ENCODE measurements at places on chromosomes 5 and 9.

DNA sequence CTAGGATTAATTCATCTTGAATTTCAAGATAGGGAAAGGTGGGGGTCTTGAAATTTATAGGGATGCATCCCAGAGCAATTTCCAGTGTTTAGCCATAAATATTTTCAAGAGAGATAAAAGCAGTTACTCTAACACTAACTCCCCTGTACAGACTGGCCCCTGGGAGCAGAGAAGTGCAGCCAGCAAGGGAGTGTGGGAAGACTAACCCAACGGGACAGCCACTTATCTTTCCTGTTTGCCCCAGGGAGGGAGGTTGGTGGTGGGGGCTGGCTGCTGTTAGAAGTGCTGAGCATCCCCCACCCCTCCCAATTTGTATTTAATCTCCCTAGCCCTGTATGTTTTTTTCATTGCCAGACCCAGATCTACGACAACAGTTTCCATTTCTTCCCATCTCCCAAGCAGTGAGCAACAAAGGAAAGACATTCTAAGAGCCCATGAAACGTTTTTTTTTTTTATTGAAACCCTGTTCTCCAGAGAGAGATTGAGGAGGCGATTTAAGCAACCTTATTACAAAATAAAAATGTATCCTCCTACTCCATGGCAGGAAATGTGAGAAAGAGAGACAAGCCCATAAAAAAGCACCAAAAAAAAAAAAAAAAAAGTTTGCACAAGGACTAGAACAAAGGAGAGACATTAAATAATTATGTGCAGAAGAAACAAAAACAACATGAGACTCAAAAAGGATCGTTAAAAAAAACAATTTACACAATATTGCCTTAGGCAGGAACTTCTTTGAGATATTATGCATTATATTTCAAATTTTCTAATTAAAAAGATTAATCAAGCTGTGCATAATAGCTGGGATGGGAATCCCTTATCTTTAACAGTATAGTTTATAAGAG is 343.4 kb downstream of the ARHGEF28 start:
- DNase-seq = no peak

GRCh38 chr5:5623397-5623796 is 200.9 kb downstream of the ICE1 start:
- DNase-seq = no peak

DNA sequence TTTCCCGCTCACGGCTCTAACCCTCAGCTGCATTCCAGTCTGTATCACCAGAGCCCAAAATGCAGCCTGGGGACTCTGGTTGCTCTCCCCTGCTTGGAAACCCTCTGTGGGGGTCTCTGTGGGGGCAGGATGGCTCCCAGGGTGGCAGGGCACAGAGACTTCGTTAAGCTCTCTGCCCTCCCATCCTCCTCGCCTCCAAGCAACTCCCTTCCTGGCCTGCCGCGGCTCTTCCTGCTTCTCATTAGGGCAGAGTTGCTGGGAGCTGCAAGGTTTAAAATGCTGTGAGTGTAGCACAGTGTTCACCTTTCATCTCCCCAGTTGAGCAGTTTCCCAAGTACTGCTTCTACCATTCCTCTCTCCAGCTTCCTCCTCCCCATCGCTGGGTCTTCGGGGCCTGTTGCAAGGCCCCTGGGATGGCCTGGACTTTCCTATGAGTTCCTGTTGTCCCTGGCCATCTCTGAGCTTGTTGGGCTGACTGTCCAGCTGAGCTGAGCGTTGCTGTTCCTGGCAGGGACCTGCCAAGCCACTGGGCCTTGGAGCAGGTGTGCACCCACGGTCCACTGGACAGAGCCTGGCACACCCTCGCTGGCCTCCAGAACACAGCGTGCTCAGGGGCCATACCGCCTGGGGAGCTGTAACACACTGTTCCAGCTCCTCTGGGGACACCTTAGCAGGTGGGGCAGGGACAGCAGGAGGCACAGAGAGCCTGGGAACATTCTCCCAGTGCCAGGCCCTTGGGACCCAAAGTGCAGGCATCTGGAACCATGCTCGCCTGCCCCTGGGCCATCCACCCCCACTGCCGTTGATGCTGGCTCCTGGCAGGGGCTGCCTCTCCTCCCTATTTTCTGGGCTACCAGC is 188.4 kb downstream of the C9orf50 start:
- DNase-seq = no peak

DNA sequence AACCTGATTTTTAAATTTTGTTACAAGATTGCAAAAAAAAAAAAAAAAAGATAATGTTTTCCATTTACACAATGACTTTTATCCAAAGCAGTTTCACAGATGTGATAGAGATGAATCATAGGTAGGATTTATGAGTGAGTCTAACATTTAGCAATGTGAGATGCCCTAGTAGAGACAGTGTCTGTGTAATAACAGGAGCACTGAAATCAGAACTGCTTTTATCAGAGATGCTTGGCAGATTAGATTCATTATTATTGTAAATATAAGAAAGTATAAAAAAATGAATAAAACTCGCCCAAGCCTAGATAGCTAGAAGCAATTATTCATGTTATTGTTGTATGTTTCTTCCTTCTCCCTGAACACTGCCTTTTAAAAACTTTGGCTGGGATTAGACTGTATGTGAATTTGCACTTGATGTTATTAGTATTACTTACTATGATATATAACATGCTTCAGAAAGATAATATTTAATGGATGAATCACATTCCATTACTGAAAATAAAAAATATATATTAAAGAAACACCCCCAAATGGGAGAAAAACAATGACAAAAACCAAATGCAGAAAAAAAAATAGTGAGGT is 567.3 kb upstream of the KLF4 start:
- DNase-seq = no peak

GRCh38 chr5:130975299-130975698 is 189.8 kb downstream of the HINT1 start:
- DNase-seq = no peak

DNA sequence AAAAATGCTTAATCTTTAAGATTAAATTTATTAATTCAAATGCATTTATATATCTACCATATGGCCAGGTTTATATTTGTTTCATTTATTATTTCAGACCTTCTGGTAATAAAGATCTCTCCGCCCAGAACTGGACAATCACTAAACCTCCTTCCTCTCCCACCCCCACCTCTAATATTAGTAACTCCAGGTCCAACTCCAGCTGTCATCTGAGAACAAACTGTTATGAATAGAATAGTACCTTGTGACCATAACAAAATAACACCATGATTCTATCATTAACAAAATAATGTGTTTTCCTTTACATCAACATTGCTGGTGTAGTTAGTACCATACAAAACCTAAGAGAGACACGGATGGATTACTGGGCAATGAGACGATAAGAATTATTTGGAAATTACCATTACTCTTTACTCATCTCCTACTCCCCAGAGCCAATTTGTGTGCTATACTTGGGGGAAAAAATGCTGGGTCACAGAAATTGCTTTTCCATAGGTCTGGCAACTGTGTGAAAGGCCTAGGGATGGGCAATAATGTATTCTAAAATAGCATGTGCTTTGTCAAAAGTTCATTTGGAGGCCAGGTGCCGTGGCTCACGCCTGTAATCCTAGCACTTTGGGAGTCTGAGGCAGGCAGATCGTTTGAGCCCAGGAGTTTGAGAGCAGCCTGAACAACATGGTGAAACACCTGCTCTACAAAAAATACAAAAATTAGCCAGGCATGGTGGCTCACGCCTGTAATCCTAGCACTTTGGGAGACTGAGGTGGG is 186.1 kb downstream of the ENC1 start:
- no peak for DNase-seq

DNA sequence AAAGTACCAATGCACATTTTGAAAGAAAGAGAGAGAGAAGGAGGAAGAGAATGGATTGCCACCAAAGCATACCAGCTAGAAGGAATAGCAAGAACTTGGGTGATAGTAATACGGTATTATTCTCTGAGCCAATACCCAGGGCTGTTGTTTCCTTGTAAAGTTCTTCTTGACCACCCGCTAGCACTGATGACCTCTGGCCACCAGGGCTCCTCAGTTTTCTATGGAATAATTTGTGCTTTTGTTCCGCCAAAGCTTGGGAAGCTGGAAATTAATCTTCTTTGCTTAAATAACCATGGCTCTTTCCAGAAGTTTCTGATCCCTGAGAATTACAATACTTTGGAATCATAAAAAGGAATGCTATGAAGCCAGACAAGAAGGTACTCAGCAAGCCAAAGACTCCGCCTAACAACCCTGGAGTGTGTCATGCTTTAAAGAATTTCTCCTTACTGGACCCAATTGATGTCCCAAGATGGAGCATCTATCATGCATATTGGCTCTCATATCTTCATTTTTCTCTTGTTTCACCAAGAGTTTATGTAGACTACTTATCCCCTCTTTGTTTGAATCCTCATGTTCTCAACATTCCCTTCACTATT is 29.8 kb downstream of the OR2K2 start:
- no peak for DNase-seq

GRCh38 chr9:130072515-130073235 is 19.0 kb downstream of the GPR107 start:
- no peak for DNase-seq

DNA sequence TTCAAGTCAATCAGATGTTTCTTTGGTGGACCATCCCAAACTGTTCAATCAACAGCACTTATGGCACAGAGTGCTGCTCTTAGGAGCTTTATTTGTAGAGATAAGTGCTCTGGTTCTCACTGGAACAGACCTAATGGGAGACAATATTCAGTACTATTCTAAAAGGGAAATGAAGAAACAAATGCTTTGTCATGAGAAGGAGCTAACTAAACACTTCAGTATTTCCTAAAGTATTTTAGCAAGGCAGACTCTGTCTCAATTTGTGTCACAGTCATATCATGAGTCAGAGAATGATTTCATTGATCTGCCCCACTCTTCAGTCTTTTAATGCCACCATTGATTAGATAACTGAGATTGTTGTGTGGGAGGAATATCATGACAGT is 175.3 kb downstream of the SLF1 start:
- no peak for DNase-seq

DNA sequence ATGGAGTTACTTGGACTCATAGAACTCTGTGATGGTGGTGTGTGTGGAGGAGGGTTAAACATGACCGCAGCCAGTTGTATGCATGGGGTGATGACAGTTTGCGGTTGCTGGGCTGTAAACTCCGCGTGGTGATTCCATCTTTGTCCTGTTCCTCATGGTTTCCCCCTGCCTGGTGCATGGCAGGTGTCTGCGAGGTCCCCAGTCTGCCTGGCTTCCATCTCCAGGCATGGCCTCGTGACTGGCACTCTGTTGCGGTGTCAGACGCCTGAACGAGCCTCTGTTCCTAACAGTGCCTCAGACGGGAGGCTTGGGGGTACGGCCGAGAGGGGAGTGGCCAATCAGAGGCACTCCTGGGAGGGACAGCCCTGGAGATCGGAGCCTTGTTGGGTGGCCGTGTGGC is 33.9 kb upstream of the SH3PXD2B start:
- no peak for DNase-seq

GRCh38 chr5:142059304-142059940 is 46.6 kb upstream of the GNPDA1 start:
- DNase-seq = no peak

GRCh38 chr5:107772418-107773310 is 101.9 kb upstream of the EFNA5 start:
- DNase-seq = no peak

- DNase-seq = no peak
Measured at GRCh38 chr5:120655828-120656435, 191.8 kb downstream of the PRR16 start.

GRCh38 chr9:37911271-37911681 is 7.3 kb upstream of the SLC25A51 start:
- DNase-seq = no peak

GRCh38 chr5:42812620-42813019 is 928 bp upstream of the SELENOP start:
- no peak for DNase-seq

GRCh38 chr9:91921371-91921770 is 28.7 kb downstream of the ROR2 start:
- no peak for DNase-seq

DNA sequence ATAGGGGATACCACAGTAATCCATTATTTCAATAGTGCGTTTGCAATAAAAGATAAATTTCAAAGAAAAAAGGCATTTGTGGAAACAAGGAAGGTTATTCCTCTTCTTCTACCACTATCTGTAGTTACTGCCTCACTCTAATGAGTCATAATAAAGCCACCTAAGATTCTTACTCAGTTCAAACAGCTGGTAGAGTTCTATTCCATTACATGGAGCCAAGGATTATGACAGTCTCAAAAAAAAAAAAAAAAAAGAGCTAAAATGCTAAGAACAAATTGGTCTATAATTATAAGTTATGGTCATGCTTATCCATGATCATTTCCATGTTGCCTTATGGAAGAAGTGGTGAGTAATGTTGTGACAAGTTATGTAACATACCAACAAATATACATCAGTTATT is 46.3 kb downstream of the DENND1A start:
- no peak for DNase-seq

GRCh38 chr5:137375741-137376526 is 123.2 kb downstream of the SPOCK1 start:
- no peak for DNase-seq

- no peak for DNase-seq
Measured at GRCh38 chr9:136560586-136560985, 14.7 kb upstream of the NOTCH1 start.

DNA sequence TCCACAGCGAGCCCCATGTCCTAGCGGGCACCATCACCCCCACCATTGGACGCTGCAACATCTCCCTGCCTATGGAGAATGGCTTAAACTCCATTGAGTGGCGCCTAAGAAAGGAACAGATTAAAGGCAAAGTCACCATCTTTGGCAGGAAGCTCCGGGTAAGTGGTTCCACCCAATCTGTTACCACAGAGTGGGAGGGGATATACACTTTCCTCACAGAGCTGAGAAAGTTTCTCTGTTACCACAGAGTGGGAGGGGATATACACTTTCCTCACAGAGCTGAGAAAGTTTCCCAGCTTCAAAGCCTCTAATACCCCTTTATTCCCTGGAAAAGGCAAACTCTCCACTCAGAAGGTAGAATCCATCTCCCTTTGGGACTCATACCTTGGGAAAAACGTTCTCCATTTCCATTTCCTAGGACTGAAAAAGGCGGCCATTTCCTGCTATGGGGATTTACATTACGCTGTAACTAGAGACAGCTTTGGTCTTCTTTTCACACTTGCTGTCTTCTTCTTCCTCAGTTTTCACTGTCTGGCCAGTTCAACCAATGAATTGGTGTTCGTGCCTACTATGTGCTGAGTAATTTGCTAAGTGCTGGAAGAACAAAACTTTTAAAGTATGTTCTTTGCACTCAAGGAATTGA is 63.4 kb upstream of the WWC1 start:
- no peak for DNase-seq

DNA sequence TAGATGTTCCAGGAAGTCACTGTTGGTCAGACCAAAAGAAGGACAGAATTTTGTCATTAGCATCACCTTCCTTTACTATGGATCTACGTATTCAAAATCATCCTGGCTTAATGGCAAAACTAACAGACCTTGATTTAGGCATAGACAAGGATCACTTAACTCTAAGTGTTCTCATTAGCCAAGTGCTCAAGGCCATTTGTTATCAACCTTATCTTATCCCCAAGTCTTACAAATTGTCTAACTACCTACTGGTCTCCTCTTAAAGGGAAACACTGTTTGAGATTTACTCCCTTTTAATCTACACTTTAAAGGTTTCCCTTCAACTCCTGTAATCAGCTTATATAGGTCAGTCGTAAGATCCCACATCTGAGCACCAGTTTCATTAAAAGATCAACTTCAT is 1197.5 kb upstream of the C9orf72 start:
- DNase-seq = no peak

All from stimulated activated CD8-positive, alpha-beta memory T cell treated with anti-CD3 and anti-CD28 coated beads, Interleukin-7, amount 100 ng/mL, for 1 hour (primary cell).